ENCODE measurements at places on chromosomes 1 and 21.

- no peak for DNase-seq
Measured at GRCh38 chr1:210087058-210087457, 145.5 kb upstream of the SERTAD4 start.

DNA sequence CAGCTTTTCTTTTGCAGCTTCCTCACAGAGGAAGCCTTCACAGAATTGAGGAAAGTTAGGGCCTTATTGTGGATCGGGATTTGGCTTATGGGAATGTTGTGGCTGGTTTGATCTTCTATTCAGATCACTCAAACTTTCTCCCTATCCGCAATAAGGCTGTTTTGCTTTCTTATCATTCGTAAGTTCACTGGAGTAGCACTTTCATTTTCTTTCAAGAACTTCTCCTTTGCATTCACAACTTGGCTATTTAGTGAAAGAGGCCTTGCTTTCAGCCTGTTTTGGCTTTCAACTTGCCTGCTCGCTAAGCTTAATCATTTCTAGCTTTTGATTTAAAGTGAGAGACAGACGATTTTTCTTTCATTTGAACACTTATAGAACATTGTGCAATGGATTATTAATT, 181.9 kb upstream of the B3GALT2 start:
- no peak for DNase-seq

DNA sequence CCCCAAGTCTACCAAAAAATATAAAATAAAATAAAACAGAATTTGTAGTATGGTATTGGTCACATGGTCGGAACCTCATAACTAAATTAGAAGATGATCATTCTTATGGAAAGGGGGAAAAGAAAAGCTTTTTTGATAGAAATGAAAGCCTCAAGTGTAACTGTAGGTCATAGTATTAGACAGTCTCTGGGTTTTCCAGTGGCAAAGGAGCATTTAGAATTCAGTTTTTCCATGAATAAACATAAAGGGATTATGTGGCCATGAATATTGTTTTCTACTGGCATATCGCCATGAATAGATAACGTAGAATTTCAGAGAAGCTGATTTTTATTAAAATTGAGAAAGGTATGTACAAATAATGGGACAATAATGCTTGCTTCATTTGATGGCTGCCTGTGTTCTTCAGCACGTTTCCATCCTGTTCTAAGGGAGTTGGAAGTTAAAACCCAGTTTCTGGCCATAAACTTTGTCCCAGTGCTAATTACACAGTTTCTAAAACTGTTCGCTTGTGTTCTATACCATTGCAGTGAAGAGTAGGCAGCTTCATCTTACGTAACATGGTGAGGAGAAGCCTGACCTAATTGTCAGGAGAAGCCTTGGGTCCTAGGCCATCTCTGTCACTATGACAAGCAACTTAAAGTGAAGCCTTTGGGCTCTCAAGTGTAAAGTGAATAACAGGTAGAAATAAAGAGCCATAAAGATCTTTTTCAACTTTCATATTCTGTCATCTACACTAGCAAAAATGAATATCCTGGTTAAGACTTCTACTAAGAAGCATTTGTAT, 70.5 kb upstream of the PGD start:
- DNase-seq = no peak

DNA sequence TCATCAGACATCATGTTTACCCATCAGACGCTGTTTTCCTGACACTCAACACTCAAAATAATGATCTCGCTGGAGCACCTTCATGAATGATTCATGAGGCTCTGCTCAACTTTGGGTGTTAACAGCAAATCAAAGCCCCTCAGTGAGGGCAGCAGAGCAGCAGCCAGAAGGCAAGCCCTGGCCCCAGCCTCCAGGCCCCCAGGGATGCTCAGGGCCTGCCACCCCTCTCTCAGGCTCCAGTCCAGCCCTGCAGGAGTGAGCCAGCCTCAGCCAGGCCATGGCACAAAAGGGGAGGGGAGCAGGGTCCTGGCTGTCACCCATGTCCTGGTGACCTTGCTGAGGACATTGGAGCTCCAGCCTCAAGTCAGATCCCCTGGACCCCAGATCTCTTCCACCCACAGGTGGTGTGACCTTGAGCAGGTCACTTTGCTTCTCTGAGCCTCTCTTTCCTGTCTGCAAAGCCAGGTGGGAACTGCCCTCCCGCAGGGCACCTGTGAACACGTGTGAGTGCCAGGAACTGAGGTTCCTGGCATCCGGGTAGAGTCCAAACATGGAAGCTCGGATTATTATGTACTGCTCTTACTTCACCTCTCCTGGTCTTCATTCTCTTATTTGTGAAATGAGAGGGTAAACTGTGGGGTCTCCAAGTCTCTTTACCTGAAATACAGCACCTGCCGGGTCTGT, 161.6 kb upstream of the VAMP3 start:
- no peak for DNase-seq

- no peak for DNase-seq
Measured at GRCh38 chr1:107378866-107379265, 238.0 kb downstream of the NTNG1 start.
